ENCODE measurements at places on chromosomes 4 and X.

GRCh38 chr4:139815778-139816601 lies 150.4 kb downstream of the MGST2 start:
- no peak for DNase-seq

DNA sequence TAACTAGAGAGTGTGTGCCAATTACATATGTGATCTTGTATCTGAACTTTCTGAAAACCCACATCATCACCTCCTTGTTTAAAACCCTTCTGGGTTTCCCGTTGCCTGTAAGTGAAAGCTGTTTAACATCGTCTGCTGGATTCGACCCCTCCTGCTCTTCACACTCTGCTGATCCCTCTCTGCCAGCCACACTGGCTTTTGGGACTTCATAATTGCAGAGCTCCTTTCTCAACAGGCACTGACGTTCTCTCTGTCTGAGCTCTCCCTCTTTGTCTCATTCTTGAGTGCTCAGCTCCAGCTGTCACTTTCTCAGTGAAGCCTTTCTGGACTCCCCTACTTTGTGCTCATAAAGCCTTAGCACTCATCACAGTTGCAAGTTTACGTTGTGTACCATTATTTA lies 153.9 kb downstream of the CEP135 start:
- DNase-seq = no peak

GRCh38 chr4:27412613-27413012 lies 552.0 kb downstream of the STIM2 start:
- DNase-seq = no peak

DNA sequence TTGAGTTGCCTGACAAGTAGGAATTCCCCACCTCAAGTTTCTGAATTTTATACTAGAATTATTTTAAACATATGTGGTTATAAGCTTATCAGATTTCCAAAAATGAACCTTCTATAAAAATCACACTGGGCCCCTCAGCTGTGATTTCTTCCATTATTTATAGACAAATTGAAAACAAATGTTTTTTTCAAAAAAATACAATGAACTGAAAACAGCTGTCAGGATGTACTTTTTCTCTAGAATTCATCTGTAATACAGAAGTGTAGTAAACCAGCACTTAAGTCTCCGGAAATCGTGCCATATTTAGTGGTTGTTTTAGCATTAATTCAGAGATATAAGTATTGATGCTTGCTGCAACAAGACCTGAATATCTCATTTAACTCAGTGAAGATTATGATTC lies 74.0 kb downstream of the SPRY1 start:
- no peak for DNase-seq

DNA sequence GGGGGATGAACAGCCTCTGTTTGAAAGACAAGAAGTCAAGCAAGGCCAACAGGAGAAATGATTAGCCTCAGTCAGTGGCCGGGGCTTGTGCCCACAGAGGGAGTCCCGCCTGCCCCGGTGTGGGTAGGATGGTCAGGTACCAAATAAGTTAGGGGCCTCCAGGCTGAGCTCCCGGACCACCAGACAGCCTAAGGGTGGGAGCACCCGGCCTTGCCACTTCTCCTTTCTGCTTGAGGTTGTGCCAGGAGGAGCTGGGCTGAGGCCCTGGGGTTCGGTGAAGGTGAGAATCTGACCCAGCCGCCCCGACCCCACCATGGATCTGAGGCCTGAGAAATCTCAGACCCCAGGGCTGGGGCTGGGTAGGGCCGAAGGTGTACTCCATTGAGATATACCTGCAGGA lies 48.8 kb downstream of the EFNB1 start:
- DNase-seq = no peak

GRCh38 chr4:63348735-63349673 lies 1060.2 kb downstream of the TECRL start:
- DNase-seq = no peak

- no peak for DNase-seq
Measured at GRCh38 chr4:112818594-112818965, 181.6 kb downstream of the LARP7 start.

DNA sequence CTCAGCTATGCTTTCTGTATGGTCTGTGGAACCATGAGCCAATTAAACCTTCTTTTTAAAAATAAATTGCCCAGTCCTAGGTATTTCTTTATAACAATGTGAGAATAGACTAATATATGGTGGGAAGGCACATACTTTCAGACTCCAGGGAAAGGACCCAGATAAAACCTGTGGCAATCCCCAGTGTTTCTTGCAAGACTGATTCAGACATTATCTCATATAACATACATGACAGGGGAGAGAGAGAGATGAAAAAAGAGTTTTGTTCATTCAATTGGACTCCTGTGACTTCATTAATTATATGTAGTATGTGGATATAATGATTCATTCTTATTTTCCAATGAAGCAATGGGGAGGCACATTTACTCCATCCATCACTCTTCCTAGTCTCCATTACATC lies 291.4 kb upstream of the PRKX start:
- no peak for DNase-seq

Measured in NCI-H2029 treated with DMSO at 0.1 percent for 48 hours (cell line).